ENCODE measurements at places on chromosomes 2 and 18.

GRCh38 chr18:36130039-36130831, 536 bp downstream of the ELP2 start:
- no peak for DNase-seq

GRCh38 chr2:203361922-203362321, 33.7 kb downstream of the ABI2 start:
- DNase-seq, result no peak

DNA sequence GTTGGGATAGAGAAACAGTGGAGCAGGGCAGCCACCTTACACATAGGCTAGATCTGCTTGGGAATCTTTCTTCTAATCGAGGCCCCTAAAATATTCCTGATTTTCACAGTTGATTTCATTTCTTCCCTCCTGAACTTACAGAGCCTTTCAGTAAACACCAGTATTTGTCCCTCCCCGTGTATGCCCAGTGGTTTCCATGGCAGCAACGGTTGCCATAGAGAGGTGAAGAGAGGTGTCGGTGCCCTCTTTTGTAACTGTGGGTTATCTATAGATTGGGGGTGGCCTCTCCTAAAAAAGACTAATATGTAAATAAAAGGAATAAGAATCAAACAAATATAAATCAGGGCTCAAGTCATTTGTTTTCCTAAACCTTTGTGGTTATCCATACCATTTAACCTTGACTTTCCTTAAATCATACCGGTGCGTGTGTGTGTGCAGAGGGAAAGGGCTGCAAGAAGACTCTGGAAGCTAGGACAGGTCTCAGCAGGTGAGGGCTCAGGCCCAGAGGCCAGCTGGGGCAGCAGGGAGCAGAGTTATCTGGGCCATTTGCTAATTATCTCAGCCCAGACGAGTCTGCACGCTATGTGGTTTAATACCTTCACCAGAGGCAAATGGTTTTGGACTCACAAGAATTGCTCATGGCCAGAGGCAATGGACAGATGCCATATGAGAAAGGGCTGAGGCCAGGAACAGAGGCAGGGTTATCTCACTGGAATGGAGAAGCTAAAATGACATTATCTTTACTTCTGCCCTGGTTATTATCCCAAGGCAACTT, 35.5 kb downstream of the LIPG start:
- no peak for DNase-seq

- no peak for DNase-seq
Observed at GRCh38 chr2:111178730-111179405, 58.2 kb downstream of the BCL2L11 start.

DNA sequence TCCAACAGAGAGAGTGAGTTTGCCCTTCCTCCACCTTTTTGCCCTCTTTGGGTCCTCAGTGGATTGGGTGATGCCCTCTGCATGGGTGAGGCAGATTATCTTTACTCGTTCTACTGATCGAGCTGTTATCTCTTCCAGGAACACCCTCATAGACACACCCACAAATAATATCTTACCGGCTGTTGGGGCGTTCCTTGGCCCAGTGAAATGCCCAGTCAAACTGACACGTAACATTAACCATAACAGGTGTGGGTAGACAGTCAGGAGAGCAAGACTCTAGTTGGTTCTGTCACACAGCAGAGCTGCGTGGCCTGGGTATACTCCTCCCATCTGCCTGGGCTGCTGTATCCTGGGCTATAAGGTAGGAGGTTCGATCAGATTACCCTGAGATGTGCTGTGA, 144.1 kb downstream of the AGAP1 start:
- no peak for DNase-seq

- no peak for DNase-seq
Observed at GRCh38 chr2:151860613-151861146, 32.5 kb upstream of the ARL5A start.
